ENCODE measurements at places on chromosomes 1 and 21.

DNA sequence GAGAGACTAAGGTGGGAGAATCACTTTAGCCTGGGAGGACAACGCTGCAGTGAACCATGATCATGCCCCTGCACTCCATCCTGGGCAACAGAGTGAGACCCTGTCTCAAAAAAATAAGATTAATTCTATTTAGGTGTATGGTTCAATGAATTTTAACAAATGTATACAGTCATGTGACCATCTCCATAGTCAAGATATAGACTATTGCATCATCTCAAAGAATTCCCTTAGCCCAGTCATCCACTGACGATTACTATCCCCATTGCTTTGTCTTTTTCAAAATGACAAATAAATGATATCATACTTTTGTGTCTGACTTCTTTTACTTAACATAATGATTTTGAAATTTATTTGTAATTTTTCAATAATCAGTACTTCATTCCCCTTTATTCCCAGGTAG is 260.0 kb downstream of the LRRC7 start:
- no peak for DNase-seq

- DNase-seq: peak; percentile 18
Observed at GRCh38 chr21:44299085-44299457, 782 bp upstream of the PFKL start.

DNA sequence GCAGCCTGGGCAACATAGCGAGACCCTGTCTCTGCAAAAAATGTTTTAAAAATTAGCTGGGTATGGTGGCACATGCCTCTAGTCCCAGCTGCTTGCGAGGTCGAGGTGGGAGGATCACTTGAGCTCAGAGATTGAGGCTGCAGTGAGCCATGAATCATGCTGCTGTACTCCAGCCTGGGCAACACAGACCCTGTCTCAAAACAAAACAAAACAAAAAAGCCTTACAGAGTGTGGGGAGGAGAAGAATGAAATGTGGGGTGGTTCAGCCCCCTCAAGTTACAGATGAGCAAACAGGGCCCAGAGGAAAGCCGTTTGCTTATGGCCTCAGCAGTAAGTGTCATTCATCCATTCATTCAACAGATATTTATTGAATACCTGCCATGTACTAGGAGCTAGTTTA is 40.7 kb downstream of the RPS6KA1 start:
- DNase-seq: no peak

- DNase-seq: no peak
Observed at GRCh38 chr1:56045062-56045461, 534.3 kb downstream of the PLPP3 start.

DNA sequence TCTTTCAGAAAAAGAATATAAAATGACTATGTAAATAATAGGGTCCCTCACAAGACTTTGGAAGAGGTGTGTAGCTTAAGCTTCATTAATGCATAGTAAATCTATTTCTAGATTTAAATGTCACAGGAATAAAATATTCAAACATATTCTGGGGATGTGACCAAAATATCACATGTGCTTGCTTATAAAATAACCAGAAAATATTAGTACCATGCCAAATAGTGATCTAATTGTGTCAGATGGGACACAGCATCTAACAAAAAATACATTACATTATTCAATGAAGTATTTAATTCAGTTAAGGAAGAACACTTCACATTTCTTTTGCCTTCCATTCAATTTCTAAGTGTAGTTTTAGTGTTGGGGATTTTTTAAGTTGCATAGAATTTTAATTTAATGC is 179.5 kb downstream of the LRRC40 start:
- no peak for DNase-seq

DNA sequence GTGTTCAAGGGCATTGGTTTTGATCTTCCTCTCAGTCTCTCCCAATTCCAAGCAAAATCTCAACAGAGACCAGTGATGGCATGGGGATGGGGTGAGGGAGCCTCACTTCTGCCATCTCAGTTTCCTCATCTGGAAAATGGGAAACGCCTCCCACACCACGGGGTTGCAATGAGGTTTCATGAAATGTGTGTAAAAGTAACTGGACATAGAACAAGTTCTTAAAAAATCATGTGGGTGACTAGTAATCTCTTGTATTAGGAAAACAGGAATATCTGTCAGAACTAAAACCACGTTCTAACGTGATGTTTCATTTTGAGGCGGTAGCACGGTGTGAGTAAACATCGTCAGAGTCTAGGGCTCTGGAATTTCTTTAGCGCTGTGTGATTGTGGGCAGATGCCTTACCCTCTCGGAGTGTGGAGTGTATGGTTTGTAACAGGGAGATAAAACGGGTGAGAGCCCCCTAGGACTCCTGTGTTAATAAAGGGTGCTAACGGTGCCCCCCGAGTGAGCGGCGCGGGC is 55.5 kb upstream of the DNAJC6 start:
- no peak for DNase-seq

DNA sequence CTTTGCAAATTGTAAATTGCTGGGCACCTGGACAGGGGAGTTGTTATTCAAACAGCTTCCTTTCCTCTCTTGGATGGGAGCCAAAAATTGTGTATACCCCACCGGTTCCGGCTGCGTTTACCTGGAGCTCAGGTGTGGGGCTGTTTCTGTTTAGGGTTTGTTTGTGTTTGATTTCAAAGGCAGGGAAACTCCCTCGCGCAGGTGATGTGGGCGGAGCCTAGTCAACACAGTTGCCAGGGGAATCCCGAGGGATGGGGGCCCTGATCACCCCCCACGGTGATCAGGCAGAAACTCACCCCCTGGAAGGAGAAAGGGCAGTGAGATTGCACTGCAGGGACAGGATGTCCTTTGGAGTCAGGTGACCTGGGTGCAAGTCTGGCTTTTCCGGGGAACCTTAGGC is 28.3 kb downstream of the CDCP2 start:
- DNase-seq: no peak

DNA sequence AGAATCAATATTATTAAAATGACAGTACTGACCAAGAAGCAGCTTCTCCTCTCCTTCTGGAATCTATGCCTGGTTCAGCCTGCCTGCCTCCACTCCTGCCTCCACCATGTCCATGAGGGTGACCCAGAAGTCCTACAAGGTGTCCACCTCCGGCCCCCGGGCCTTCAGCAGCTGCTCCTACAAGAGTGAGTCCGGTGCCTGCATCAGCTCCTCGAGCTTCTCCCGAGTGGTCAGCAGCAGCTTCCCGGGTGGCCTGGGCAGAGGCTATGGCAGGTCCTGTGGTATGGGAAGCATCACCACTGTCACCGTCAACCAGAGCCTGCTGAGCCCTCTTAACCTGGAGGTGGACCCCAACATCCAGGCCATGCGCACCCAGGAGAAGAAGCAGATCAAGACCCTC is 822.4 kb upstream of the NEGR1 start:
- no peak for DNase-seq

DNA sequence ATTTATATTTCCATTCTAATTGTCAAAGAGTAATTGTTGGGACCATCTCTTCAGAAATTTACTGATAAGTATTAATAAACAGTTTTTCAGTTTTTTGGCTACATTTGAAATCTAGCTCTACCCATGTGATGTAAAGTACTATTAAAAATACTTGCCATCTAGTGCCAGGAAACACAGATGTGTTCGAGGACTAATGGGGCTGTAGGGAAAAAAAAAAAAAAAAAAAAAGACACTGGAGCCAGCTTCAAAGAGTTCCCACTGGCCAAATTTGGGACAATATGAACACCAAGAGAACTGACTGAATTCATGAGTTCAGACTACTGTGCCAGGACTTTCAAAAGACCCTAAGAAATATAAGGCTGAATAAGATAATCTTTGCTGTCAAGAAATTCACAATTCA is 65.2 kb upstream of the GFI1 start:
- no peak for DNase-seq

GRCh38 chr1:208101661-208102431 is 142.3 kb downstream of the PLXNA2 start:
- DNase-seq: no peak

DNA sequence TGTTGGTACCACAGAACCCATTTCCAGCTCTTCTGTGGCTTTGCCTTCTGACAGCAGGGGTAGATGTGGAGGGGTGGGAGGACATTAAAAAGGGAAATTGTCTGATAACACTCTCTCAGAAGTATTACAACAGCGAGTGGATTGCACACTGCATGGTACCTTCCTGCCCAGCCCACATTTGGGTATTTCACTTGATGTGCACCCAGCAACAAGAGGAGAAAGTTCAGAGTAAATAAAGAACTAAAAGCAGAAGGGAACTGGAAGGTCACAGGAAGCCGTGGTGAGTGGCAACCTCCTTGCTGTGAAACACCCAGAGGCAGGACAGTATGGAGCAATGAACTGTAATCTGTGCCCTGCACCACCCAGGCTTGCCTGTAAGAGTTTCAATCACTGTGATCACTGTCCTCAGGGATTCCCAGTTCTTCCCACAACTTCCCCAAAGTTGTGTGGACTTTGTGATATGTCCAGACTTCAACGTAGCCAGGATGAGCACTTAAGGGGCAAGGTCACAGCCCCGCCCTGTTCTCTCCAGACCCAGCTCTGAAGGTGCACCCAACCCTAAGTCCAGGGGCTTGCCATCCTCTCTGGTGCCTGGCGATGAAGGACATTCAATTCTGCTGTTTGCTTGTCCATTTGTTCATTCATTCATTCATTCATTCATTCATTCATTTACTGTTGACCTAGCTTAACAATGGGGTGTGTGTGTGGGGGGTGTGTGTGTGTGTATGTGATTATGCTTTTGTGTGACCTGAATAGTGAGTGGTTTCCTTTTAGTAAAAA is 18.7 kb upstream of the F5 start:
- peak; percentile 65 for DNase-seq

DNA sequence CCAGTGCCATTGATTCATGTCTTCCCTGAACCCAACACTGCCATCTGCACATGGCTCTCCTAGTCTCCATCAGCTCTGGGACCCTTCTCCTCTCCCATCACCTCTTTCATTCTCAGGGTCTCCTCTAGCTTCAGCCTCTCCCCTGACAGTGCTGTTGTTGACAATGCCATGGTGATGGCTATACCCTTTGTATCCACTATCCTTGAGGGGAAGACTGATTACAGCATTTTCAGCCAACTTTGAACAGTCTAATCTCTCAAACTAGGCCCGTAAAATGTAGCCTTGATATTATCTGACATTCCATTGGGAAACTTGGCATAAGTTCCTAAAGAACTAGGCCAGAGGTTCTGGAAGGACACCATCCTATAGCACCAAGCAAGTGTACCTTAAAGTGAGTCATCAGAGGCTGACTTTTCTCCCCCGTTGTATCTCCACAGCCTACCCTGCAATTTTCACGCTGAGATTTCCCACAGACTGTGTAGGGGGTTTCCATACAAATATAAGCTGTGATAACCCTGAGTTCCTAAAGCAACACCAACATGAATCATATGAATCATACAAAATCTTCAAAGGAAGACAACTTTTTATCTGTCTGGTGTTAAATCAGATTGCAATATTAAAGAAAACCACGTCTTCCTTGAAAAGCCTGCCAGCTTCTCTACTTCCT is 5.8 kb downstream of the HAO2 start:
- DNase-seq: no peak

DNA sequence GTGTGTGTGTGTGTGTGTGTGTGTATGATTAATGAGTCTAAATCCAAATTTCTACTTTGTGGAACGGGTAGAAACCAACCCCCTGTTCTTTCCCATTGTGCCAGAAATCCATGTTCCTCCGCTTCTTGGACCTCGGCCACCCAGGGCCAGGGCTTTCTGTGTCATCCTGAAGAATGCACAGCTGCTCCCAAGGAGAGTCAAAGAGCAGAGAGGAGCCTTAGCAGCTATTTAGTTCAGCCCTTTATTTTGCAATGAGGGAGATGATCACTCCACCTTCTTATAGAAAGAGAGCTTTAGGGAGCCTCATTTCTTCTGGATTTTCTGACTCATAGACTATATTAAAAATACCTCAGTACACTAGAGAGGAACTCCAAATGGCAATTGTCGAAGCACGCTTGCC is 489.3 kb upstream of the VAMP3 start:
- DNase-seq: no peak

- DNase-seq: peak; percentile 29
Observed at GRCh38 chr1:225845571-225846259, 35.8 kb downstream of the EPHX1 start.

DNA sequence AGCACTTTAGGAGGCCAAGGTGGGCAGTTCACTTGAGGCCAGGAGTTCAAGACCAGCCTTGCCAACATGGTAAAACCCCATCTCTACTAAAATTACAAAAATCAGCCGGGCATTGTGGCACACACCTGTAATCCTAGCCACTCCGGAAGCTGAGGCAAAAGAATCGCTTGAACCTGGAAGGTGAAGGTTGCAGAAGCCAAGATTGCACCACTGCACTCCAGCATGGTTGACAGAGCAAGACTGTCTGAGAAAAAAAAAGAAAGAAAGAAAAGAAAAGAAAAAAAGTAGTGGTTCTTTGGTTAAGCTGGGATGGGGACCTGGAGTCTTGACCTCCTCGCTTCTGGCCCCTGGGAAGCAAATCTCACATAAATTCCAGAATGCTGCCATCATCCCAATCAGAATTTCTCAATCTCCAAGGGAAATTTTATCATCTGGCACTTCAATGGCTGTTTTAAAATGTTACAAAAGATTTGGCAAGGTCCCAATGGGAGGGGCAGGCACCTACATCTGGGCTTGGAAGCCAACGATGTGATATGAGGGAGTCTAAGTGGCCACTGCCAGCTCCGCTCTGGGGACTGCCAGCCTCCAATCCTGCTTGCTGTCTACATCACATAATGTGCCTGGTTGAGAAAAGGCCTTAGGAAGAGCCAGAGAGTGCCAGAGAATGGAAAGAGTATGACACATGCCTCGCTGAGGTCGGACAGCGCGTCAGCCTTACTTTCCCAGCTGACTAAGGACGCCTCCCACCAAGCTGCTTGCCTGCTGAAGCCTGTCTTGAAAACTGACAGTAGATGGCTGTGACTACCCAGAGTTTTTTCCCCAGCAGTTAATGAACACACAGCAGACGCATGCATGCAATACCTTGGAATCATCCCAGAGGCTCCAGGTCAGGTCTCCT is 42.1 kb upstream of the SRP9 start:
- no peak for DNase-seq

- DNase-seq: no peak
Observed at GRCh38 chr1:113508364-113509164, 118.2 kb downstream of the MAGI3 start.

DNA sequence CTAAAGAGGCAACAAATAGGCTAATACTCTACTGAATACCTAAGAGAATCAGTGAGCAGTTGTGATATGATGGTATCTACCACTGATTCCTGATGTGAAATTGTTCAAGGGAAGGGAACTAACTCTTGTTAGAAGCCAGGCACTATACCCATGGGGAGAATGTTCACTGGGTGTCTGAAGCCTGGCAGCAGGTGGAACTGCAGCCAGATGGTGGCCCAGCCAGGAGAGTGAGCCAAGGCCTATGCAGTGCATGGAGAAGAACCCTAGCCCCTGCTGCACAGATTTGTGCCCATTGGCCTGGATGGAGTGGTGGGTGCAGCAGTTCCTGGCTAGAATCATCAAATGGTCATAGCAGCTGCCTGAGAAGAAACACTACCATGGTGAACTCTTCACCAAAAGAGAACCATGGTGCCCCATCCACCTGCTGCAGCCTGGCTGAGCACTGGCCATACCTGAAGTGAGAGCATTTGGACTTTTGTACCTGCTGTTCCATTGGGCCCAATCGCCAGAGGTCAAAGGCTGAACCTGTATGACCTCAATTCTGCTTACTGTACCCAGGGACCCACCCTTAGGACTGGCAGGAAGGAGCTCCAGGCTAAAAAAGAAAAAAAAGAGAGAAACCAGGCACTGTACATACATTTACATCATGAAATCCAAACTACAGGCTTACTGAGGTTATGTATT is 118.8 kb upstream of the IVNS1ABP start:
- DNase-seq: no peak

All from CD4-positive, alpha-beta T cell treated with Interleukin-1 beta for 1 hour (primary cell).